ENCODE measurements at places on chromosomes 13 and 19. TPM values are rescaled to one million over a fixed set of nuclear protein-coding genes. Genes with fewer than 3 reads are reported as not detected.

GRCh38 chr19:3740431-3740830, 21.1 kb downstream of the APBA3 start:
- no peak for DNase-seq

DNA sequence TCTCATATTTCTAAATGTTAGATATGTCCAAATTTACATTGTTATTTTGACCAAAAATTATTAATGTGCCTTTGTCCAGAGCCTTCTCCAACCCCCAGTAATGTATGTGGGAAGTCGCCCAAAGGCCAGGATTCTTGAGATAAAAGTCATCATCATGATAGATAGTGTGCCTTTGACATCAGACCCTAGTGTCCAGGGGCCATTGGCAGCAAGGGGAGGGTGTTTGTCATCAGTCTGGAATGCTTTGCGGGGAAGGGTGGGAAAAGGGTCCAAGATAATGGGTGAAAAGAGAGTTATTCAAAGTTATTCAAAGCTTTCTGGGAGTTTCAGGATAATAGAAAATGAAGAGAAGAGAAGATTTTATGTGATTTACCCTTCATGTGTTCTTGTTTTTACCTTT, 909.5 kb upstream of the GPC6 start:
- DNase-seq: no peak

DNA sequence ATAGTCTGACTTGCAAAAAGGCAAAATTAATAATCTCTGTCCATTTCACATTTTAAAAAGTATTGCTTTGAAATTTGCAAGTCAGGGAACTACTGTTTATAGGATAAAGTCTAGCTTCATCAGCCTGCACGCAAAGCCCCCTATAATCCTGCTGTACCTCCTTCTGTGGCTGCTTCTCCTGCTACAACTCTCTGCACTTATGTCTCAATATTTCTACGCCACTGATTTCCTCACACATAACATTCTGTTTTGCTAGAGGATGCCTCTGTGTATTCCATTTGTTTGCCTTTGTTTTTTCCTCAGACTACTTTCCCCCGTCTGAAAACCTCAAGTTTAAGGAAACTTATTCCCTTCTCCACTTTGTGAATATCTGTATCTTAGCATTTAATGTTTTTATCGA, 389.9 kb downstream of the RFC3 start:
- no peak for DNase-seq

GRCh38 chr13:78827471-78827870, 168.5 kb upstream of the OBI1 start:
- DNase-seq: peak; percentile 28

DNA sequence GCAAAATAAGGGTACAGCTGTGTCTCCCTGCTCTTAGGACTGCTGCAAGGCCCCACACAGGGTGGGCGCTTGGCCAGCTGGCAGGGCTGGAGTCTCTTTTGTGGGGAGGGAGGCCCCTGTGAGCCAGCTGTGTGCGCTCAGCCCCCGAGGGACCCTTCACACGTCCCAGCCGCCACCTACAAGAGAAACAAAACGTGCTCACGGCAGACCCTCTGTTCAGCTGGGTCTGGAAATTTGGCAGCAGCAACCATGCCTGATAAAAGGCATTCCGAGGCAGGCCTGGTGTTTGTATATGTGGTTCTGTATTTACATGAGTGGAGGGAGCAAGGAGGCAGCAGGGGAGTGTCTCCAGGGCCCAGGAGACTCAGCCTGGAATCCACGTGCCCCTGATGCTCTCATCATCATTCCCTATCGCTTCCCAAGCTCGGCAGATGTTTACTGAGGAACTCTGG, 49.7 kb downstream of the CRTC1 start:
- no peak for DNase-seq

DNA sequence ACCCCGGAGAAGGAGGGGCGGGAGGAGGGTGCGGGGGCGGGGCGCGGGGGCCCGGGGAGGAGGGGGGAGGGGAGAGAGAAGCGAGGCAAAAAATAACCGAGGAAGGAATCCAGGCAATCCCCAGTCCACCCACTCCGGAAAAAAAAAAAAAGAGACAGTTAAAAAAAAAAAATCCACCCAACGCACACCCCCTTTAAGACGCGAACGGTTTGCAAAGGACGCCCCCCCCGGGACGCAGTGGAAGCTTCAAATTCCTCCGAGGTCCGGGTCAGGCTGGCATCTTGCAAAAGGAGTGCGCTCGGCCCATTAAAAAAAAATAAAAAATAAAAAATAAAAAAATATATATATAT, at the start of gene CACNA1A:
CACNA1A (minus strand) TSS at position 9 of the 350 bp plus-strand sequence. CDS start 255 bp downstream, outside the sequence.
- DNase-seq: no peak

Gene MFSD12
- total RNA-seq: 58.8 TPM

Gene SHFL
- 20.0 TPM for total RNA-seq

Gene IGFL1
- not detected for total RNA-seq

Data from H9 (cell line).